Glutamatergic neuron (in vitro differentiated cells): ENCODE measurements at places on chromosomes 7 and 10. TPM values are rescaled to one million over a fixed set of nuclear protein-coding genes. Genes with fewer than 3 reads are reported as not detected.

Gene CALD1
- 61.8 TPM for total RNA-seq

Gene NME8
- total RNA-seq = not detected

Gene COPS6
- 77.4 TPM for total RNA-seq

Gene RPS24
- total RNA-seq = 691 TPM

Gene FBXO24
- 0.49 TPM for total RNA-seq
